ENCODE measurements at places on chromosomes 4 and X.

- no peak for DNase-seq
Measured at GRCh38 chr4:13403326-13403725, 80.8 kb downstream of the RAB28 start.

- DNase-seq, result no peak
Measured at GRCh38 chr4:177448850-177449249, 6.6 kb upstream of the AGA start.

- DNase-seq, result no peak
Measured at GRCh38 chr4:23881674-23882337, 8.0 kb downstream of the PPARGC1A start.

GRCh38 chr4:6232836-6233785 lies 32.8 kb upstream of the JAKMIP1 start:
- DNase-seq, result no peak

- no peak for DNase-seq
Measured at GRCh38 chr4:91228659-91229058, 1075.1 kb upstream of the GRID2 start.

- DNase-seq, result no peak
Measured at GRCh38 chr4:77360451-77360850, 203.4 kb downstream of the CCNG2 start.

- no peak for DNase-seq
Measured at GRCh38 chrX:155027509-155028066, 944 bp downstream of the FUNDC2 start.

- no peak for DNase-seq
Measured at GRCh38 chrX:155048977-155049619, 21.8 kb downstream of the CMC4 start.

GRCh38 chrX:69238887-69239231 lies 73.6 kb upstream of the PJA1 start:
- DNase-seq, result no peak

- no peak for DNase-seq
Measured at GRCh38 chrX:111581086-111581485, 69.6 kb downstream of the SERTM2 start.

DNA sequence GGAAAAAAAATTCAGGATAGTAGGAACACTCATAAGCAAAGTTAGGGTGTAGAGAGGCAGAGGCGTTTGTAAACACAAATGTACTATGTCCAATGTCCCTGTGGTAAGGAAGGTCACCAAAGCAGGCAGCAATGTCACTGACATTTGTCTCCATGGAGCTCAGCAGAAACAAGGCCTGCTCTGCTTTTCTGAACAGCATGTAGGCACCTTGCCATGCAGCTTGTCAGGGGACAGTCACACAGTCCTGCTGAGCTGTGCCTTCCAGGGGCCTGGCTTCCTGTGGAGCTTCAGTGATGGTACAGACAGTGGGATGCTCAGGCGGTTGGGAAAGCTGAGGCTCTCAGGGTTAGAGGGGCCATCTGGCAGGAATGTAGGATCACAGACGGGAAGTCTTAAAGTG lies 74.5 kb upstream of the HS3ST1 start:
- DNase-seq, result no peak
